ENCODE measurements at places on chromosomes 2 and 18.

GRCh38 chr2:200324362-200324761, 17.9 kb downstream of the SPATS2L start:
- DNase-seq: no peak

- no peak for DNase-seq
Observed at GRCh38 chr2:213219816-213220215, 64.4 kb upstream of the SPAG16 start.

DNA sequence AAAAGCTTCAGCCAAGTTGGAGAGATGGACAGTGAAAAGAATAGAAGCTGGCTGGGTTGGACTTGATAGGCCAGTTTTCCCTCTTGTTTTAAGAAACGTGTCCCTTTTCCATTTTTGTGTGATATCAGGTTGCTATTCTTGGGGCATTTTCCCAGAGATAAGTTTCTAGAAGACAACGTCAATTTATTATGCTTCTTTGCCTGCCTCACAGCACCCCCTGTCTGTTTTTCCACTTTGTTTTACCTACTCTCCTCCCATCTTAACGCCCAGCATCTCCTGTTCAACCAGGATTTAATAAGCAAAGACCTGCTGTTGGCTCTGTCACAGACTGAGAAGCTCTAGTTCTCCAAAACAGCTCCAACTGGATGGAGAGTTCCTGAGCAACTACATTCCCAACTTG, 317.8 kb upstream of the ZNF521 start:
- DNase-seq: no peak

- no peak for DNase-seq
Observed at GRCh38 chr2:132270981-132271546, 109.3 kb upstream of the ANKRD30BL start.

- DNase-seq: no peak
Observed at GRCh38 chr2:222842491-222843174, 18.2 kb upstream of the ACSL3 start.

- DNase-seq: no peak
Observed at GRCh38 chr18:1103537-1103936, 198.9 kb downstream of the ADCYAP1 start.

GRCh38 chr18:49364821-49365220, 95.6 kb downstream of the DYM start:
- DNase-seq: no peak

DNA sequence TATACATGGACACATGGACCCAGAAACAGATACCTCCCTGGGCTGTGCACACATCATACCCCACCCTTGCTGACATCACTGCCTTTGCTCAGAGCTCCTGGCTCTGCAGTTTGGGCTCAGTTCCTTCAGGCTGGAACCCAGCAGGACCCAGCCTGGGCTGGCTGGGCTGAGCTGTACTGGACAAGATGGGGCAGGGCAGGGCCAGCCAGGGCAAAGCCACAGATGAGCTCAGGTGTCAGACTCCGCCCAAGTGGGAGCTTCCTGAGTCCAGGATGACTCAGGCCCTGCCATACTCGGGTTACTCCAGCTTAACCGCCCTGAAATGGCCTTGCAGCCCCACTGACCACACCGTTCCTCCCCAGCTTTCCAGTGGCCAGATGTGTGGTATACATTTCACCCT, 284.9 kb downstream of the OSR1 start:
- DNase-seq: no peak

DNA sequence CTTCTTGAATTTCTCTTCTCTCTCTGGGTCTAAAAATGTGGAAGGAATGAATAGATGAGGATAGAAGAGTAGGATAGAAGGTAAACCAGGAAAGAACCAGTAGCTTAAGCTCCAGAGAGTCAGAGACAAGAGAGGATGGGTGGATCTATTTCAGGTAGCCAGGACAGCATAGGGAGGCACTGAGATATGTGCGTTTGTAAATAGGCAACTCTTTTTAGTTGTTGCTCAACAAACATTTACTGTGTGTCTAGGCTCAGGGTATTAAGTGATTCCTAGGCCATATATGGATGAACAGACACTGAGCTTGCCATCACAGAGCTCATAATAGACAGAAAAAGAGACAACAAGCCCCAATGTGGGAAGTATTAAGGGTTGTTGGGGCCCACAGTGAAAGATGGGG, 160.5 kb downstream of the NAPG start:
- DNase-seq: no peak

GRCh38 chr2:147867050-147867449, 22.2 kb downstream of the ACVR2A start:
- no peak for DNase-seq

GRCh38 chr18:34651586-34652369, 58.3 kb upstream of the DTNA start:
- DNase-seq: no peak

DNA sequence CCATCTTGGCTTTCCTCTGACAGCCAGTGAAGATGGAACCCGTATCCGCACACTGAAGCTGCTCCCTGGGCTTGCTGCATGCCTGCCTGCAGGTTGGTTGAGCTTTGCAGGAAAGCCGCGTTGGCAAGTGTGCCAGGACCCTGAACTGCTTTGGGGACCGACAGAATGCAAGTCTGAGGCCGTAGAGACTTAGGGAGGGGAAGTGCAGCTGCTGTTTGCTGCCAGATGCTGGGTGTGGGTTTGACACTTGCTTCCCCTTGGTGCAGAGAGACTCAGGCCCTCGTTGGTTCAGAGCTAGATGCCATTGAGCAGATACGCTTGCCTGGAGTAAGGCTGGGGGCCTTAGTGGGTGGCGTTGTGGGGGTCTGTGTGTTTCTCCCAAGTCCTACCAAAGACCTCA, 13.1 kb upstream of the PHLPP1 start:
- DNase-seq: no peak

DNA sequence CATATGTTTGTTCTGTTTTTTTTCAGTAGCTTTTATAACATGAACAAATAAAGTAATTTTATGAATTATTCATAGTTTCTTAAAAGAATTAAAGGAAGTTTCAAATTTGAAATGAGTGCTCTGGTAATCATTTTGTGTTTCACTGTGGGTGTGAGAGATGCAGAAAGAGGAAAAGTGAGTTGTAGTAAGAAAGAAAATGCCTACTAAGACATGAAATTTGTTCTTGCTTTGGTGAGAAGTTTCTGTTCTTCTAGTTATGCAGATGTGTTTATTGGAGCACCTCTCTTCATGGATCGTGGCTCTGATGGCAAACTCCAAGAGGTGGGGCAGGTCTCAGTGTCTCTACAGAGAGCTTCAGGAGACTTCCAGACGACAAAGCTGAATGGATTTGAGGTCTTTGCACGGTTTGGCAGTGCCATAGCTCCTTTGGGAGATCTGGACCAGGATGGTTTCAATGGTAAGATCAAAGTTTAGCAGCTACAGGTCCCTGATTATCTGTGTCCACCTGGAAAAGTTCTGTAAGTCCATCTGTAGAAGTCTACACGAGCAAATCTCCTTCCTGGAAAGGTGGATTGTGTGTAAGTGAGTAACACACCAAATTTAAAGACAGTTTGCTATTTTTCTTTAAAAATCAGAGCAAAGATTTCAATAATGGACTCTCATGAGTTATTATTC, 51.4 kb downstream of the ITGAV start:
- no peak for DNase-seq

DNA sequence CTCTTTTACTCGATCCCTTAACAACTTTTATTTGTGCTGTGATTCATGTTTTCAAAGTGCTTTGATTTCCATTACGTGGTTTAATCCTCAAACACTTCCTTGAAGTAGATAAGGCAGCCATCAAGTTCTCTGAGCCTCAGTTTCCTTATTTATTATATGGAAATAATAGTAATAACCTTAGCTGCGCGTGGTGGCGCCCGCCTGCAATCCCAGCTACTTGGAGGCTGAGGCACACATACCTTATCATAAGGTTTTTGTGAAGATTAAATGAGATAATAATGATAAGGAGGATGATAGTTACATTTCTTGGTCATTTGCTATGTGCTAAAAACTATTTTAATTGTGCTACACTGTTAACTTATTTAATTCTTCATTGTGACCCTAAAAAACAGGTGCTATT, 305.7 kb downstream of the NRXN1 start:
- DNase-seq: no peak

- DNase-seq: no peak
Observed at GRCh38 chr2:62034715-62035114, 129.2 kb downstream of the COMMD1 start.

GRCh38 chr2:218536804-218537494, 31.2 kb downstream of the USP37 start:
- no peak for DNase-seq

- DNase-seq: no peak
Observed at GRCh38 chr2:189261916-189262315, 82.4 kb upstream of the COL5A2 start.

DNA sequence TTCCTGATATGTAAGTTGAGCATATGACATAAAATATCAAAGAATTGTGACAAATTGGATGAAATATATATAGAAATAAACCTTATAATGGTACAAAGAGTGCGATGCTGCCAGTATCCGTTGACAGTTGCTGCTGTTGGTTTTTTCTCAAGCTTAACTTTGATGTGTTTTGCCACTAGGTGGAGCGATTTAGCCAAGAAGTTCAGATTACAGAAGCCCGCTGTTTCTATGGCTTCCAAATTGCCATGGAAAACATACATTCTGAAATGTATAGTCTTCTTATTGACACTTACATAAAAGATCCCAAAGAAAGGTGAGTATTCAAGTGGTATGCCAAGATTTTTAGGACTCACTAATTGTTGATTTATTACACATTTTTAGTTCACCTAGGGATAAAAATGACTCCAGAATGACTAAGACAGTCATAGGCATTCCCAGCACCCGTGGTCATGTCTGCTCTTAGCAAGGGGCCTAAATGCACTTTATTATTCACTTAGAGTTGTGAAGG, 2.1 kb downstream of the RRM2 start:
- no peak for DNase-seq

DNA sequence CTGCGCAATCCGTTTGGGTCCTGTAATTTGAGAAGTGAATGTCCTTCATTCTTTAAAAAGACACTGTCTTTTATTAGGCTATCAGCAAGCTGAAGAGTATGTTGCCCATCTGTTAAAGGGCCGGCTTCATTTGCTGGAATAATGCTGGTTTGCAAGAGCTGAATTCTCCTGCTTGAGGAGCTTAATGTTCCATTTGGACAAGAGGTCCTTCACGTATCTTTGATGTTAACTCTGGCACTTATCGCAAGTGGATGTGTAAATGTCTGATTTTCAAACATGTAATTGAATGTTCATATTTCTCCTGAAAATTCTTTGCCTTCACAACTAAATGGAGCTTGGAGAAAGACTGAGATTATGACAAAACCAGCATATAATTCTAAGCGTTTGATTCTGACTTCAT, 280.8 kb upstream of the NRP2 start:
- DNase-seq: no peak

DNA sequence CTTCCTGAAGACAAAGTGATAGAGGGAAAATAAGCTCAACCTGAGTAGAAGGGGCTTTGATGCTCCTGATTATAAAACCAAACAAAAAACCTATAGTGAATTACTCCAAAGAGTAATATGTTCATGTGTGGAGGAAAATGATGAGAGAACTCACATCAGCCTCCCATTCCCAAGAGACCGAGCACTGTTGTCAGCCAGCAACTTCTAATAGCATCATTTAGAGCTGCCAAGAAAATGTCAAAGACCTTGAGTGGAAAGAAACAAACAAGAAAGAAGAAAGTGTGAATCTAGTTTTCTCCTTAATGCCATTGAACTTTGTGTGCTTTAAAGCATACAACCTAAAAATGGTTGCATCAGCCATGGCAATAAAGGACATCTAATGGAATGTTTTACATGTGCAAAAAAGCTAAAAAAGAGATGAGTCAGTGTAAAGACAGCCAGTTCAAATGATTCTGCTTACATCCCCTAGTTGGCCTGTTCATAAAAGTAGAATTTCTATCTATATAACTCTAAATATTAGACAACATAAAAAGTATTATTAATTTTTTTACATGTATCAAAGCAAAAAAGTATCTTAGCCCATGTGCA, 1066.2 kb downstream of the TDRD15 start:
- no peak for DNase-seq

DNA sequence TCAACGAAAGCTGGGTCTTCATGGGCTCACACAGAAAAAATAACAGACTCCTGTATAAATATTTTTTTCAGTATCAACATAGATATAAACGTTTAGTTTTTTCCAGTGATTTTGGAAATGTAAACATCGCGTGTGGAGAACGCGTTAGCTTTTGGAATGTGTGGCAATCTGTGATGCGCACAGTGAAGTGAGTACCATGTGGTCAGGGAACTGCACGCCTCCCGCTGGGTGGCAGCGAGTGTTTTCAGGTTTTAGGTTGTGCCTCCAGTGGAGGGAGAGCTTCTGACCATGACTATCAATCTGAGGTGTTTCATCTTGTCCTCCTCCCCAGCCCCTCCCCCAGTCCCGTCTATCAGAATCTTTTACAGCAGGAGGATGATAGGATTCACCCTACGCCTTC, 127.8 kb downstream of the ARHGAP28 start:
- DNase-seq: no peak

DNA sequence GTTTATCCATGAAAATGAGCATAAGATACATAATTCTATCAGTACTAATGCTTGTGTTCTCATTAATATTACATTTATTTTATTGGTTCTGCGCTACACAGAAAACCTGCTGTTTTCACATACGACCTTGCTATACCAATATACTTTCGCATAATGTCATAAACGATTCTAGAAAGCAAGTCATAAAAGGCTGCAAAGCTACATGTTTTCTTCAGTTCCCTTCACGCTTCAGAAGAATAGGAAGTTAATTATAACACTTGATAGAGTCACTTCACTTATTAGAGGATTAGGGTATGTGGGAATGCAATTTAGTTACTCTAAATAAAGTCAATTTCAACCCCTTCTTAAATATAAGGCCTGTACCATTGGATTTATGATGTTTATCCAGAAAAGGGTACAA, 29.0 kb downstream of the PSME4 start:
- DNase-seq: no peak

DNA sequence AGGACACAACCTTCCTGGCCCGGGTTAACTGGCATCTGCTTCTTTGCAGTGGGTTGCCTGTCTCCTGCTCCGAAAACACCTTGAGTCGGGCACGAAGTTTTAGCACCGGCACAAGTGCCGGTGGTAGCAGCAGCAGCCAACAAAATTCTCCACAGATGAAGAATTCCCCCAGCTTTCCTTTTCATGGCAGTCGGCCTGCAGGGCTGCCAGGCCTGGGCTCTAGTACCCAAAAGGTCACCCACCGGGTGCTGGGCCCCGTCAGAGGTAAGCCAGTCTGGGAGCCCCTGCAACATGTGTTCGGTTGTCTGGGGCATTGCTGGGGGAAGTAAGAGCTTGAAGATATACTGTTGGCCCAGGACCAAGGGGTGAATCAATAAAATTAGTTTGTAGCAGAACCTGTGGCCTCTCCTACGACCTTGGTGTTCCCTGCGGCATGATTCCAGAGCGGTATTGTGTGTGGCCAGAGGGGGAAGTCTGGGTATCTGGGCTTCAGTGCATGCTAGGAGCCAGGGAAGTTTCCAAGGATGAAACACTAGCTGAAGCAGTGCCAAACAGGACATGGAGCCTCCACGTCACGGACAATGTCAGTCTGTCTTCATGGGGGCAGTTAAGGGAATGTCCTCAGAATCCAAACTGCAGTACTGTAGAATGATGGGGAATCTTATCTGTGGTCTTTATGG, 7.8 kb downstream of the AGBL5 start:
- no peak for DNase-seq
